ENCODE measurements at places on chromosomes 11 and 22. TPM values are rescaled to one million over a fixed set of nuclear protein-coding genes. Genes with fewer than 3 reads are reported as not detected.

C11orf58 gene
- total RNA-seq, result 127 TPM

TBX1 gene
- 4.2 TPM for total RNA-seq

- DNase-seq, result no peak
Measured at GRCh38 chr11:3995307-3995706, 99.3 kb upstream of the RRM1 start.

- DNase-seq, result no peak
Measured at GRCh38 chr11:6670202-6670830, 12.8 kb downstream of the MRPL17 start.

DNA sequence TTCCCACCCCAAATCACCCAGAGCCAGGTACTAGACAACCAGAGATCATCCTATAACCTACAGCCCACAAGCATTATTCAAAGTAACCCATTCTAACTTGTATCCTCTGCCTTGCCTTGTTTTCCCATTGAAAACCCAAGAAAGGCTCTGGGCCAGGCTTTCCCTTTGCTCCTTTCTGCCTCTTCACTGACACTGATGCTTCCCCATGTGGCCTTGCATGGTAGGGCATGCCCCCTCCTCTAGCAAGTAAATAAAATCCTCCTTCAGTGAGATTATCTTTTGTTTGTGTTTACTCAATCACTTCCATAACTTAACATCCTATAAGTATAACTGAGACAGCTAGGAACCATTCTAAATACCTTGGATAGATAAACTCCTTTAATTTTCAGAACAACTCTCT lies 65.6 kb upstream of the FAR1 start:
- DNase-seq, result no peak

All from sciatic nerve (tissue), 2 donors.